ENCODE measurements at places on chromosomes 7 and 10.
A peak's percentile ranks its signal among the peaks of the same experiment; 100 is the strongest.

DNA sequence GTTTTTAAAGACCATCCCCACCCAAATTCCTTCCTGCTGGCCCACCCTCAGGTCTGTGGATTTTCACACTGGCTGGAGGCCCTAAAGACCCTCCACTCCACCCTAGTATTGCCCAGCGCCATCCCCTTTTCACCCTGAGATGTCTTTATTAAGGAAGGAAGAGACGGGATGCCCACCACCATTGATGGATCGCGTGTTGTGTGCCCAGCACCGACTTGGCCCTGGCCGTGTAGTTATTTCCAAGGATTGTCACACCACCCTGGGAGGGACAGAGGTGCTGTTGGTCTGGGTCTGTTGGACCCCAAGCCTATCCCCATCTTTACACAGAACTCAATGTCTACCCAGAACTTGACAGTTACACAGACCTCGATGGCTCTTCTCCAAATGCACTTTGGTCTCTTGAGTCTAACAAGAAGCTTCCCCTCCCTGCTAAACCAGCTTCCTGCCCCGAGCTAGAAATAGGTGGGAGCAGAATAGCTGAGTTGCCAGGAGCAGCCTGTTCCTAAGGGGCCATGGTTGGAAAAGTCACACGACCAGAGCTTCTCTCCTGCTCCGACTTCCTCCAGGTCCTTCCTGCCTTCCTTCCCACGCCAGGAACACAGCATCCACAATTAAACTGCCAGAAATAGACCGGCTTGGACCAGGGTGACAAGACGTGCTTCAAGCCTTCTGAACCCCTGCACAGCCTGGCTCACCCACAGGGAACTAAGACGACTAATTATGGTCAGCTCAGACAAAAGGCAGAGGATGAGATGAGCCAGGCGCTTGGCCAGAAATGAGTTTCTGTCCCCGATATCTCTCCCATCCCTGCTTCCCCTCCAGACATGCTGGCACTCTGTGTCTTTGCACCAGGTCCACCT lies 139.5 kb upstream of the CHST15 start:
- no peak for DNase-seq

- DNase-seq, result no peak
Observed at GRCh38 chr10:7130191-7130911, 280.5 kb downstream of the SFMBT2 start.

DNA sequence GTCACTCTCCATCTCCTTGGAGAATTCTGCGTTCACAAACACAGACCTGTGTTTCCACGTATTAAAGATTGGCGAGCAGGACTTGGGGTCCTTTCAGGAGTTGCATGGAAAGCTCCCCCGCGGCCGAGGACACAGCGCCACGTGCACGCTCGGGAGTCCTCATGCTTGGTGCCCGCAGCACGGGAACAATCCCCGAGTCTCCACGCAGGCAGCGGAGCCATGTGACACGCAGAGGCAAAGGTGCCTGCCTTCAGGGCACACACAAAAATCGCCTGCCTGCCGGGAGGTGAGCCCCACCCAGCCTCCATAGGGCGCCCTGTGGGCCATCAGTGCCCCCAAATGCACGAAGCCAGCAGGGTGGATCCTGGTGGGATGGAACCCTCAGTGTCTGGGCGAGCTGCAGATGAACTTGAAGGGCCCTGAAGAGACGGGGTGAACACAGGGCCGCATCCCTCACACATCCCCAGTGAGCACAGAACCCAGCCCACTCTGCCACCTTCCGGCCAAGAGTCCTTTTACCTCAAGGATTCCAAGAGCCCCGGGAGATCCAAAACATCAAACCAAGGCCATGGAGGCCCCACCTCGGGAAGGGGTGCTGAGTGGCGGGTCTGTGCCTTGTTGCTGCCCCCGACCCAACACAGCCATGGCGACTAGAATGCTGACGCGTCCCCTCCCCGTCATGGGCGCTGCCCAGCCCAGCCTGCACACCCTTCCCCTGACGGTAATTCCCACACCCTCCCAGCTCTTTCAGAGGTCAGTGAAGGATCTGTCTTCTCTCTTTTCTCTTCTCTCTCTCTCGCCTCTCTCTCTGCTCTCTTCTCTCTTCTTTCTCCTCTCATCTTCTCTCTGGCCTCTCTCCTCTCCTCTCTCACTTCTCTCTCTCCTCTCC lies 55.9 kb downstream of the CFAP46 start:
- DNase-seq, result no peak

DNA sequence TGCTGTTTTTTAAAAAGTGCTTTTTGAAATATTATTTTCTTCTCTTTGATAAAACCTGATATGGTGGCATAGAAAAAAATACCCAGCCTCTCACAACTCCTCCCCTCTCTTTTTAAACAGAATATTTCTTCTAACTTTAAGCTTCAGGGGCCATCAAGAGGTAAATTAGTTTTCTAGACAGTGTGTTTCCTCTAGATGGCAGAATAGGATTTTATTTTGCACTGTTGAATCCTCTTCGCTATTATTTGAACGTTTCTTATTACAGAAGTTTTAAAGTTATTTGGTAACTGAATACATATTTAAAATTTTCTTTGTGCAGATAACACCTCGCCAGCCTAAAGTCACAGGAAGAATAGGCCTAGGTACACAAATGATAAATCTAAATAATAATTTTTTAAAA lies 30.3 kb downstream of the ARL5B start:
- DNase-seq, result no peak

- DNase-seq, result no peak
Observed at GRCh38 chr7:101124376-101125056, 2.4 kb upstream of the SERPINE1 start.

DNA sequence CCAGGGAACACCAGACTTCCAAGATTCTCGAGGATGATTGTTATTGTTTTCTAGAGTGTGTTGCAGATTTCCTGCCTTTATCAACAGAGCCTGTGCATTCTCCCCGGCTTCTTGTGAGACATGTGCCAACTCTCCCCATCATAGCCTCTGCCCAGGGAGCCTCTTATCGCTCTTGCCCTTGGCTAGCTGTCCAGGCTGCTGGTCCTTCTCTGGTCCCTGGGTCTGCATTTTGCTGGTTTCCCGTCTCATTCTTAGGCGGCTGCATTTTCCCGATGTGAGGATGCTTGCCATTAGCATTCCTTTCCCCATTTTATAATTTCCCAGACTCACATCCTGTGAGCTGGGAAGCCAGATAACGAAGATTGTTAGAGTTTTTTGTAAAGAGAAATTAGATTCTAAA lies 15.2 kb downstream of the SLC13A4 start:
- DNase-seq, result no peak

DNA sequence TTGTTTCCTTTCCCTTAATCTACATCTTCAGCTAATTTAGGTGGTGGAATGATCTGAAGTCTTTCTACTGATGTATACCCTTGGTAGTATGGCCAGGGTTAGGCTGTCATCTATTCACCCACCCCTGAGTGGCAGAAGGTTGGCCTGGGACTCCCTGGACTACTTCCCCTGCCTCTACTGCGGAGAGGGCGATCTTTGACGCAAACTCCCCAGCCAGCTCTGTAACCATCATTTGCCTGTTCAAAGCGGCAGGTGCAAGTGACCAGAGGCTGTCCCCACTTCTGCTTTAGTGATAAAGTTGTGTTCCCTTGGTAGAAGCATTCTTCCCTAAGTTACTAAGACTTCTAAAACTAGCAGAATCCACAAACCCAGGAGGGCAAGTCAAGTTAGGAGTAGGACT lies 70.8 kb upstream of the UNC5B start:
- DNase-seq, result no peak

DNA sequence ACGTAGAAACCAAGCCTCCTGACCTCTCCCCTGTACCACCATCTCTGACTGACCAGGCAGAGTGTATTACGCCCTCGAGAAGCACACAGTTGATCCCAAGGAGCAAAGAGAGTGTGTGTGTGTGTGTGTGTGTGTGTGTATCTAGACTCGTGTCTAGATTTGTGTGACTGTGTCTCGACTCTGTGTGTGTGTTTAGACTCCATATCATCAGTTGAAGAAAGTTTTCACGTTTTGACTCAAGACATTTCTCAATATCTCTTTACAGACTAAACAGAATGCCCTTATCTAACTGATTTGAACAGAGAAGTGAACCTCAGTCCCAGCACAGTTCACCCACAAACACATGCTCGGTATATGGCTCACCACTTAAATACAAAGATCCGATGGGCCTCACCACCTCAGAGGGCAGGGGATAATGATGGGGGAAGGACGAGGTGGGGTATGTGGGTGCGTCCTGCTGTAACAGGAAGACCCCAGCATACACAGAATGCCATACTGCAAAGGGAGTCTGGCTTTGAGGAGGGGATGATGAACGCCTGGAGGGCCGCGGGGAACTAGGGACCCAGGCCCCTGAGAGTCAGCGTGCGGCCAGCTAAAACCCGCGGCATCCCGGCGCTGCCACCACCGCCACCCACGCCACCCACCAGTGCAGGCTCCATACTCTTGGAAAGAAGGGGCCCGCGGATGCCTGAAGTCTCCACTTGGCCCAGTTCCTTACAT lies 780 bp downstream of the ALDH18A1 start:
- peak; percentile 38 for DNase-seq

DNA sequence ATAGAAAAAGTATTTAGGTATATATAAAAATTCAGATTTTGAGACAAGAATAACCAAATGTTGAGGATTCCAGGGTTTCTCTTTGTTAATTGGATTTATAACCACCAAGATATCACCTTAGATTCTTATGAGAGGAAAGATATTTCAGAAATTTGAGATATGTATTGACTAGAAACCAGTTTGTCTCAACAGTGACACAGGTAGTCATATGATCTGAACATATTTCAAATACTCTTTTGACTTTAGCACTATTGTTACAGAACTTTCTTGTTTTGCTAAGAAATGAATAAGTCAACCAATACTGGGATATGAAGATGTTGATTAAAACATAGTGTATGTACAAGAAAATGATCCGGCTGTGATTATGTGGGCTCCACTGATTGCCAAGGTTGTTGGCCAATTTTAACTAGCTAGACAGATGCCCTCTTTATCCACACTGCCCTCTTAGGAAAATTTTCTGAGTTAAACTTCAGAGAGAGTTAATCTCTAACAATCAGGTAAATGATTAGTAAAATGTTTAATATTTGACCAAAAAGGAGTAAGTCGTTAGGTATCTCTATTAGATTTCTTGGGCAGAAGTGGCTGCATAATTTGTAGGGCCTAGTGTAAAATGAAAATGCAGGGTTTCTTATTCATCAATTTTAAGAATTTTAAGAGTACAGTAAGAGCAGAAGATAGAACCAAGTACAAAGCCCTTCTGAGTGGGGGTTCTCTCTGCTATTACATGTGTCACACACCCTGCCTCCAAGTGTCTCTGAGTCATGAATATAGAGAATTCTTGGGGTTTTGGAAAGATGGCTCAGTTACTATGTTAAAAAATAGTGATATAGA lies 376.0 kb downstream of the TFEC start:
- no peak for DNase-seq

DNA sequence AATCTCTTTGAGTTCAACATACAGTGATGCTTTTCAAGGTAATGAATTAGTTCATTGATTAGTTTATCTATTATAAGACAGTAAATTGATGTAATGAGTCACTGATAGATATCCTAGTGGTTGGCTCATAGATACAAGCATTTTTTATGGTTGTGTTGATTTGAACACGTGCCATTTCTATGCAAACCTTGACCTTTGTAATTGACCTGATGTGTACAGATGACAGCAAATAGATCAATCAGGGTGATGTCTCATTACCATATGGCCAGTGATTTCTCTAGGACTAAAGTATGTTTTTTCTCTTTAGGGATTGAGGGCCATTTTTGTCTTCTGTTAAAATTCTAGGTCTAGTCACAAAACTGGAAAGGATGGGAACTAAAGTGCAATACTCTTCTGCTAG lies 760.3 kb upstream of the GALNT17 start:
- DNase-seq, result no peak

DNA sequence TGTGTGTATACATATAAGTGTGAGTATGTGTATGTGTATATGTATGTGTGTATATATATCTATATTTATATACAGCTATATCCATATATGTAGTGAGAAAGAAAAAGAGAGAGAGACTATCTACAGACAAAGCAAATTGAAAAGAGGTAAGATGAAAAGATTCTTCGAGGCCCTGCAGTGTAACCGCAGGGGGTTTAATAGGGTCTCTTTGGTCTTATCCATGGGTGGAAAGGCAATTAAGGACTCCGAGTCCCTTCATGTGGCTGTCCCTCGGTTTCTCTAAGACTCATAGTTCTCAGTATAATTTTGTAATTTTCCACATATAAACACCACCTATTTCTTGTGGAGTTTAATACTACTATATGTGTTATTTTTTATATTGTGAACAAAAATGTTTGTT lies 50.6 kb upstream of the JAZF1 start:
- no peak for DNase-seq

DNA sequence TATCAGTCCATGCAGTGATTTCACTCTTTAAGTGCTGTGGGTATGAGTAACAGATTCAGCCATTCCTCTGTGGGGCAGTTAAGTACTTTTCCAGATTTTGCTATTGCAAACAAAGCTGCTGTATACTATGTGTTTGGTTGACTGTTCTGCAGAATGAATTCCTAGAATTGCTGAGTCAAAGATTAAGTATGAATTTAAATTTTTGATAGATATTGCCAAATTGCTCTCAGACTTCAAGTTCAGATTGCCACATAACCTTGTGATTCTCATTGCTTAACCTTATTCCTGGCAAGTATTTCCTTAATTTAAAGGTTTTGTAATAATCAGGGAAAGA lies 21.6 kb upstream of the SAR1A start:
- DNase-seq, result no peak

Measured in stimulated activated CD4-positive, alpha-beta T cell treated with anti-CD3 and anti-CD28 coated beads, Interleukin-4, amount 100 ng/mL, for 1 hour (primary cell).